NCI-H187 (cell line): ENCODE measurements at places on chromosomes 6 and 20.

- no peak for DNase-seq
These were observed 635 bp upstream of the ELOVL2 start for GRCh38 chr6:11044712-11045167.

DNA sequence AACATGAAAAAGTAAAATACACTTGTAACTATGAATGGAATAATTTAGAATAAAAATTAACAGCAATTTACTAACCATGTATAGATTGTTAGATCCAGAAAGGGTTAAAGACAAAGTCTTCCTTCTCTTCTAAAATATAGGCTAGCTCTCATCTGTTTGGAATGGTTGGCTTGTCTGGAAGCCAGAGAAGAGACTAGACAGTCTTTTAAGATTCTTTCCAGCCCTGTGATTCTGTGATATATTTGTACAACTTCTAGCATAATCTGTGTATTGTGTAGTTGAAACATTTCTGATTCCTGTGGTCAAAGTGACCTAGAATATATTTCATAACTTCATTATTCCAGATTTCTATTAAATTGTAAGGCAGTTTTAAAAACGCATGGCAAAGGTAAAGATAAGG, 196.6 kb downstream of the UST start:
- DNase-seq: no peak

GRCh38 chr6:129240492-129240853, 357.5 kb downstream of the LAMA2 start:
- no peak for DNase-seq

- DNase-seq: no peak
These were observed 391.8 kb downstream of the ARHGAP18 start for GRCh38 chr6:129317931-129318820.

GRCh38 chr6:137900815-137901214, 33.8 kb downstream of the TNFAIP3 start:
- no peak for DNase-seq
